ENCODE measurements at places on chromosomes 3 and 15.

- H3K27ac ChIP-seq: no peak overlapping the region
- no peak for DNase-seq
- H3K36me3 ChIP-seq: no peaks in the 10 kb centered on the region
- H3K4me3 ChIP-seq: no peak overlapping the region
Observed at GRCh38 chr15:85906640-85907039, 111.9 kb upstream of the KLHL25 start.

DNA sequence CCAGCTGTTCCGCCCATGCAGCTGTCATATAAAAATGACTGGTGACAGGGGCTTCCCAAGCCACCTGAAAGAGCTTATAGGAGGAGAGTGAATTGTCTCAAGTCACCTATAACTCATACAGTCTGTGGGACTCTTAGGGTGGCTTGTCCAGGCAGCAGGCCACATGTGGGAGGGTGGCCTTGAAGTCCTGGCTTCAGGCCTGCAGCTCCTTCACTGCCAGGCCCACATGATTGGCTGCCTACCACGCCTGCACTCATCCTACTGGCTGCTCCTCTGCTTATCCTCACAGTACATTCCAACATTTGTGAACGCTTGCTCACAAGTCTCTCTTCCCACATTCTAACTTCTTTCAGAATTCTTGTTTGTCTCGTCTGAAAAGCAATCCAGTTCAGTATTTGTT lies 41.1 kb upstream of the TIPARP start:
- H3K27me3 ChIP-seq: no peaks in the 10 kb centered on the region
- no peak for DNase-seq
- no peak overlapping the region for H3K4me3 ChIP-seq
- no peak overlapping the region for H3K27ac ChIP-seq
- H3K4me1 ChIP-seq: no peaks in the 10 kb centered on the region

DNA sequence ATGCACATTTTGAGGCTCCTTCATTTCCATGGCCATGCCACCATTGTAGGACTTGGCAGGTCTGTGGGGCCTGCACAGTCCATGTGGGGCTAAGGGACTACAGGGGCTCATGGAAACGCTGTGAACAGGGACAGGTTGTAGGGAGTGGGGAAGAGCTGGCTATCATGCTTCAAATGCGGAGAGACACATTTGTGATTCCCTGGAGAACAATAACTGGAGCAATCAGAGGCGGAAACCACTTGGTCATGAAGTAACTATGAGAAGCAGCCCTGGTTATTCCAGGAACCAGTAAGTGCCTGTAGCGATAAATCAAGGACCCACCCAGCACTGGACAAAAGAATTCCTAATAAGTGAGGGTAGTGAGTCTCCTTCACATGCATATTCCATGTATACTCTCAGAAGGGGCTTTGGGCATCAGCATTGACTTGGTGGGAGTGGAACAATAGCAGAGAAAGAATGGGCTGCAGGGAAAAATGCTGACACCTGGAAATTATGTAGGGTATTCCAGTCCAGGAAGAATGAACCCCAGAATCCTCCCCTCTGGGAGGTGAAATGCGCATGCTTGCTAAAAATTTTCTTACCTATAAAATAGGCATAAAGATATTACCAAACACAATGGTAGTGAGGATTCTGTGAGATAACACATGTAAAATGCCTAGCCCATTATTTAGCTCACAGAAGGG lies 251.4 kb upstream of the ROPN1 start:
- no peak overlapping the region for H3K27ac ChIP-seq
- no peaks in the 10 kb centered on the region for H3K27me3 ChIP-seq
- no peaks in the 10 kb centered on the region for H3K36me3 ChIP-seq

DNA sequence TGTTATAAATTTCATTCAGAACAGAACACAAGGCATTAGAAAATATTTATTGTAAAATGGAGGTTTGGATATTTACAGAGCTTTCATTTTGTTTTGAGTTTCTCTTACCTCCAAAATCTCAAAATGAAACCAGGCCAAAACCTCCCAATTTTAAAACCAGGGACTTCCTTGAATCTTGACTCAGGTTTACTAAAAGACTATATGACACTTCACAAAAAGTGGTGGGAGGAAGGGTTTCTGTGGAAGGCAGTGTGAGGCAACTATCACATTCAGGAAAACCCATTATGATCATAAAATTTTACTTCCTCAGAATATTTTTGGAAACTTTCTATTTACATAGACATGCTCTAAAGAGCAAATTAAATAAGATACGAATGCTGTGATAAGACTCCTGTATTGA lies 205.8 kb upstream of the EOMES start:
- DNase-seq: no peak
- H3K36me3 ChIP-seq: peaks cover 16% of the 10 kb centered on the region
- H3K4me3 ChIP-seq: no peak overlapping the region
- H3K27ac ChIP-seq: peak overlapping the region; percentile 62
- H3K4me1 ChIP-seq: peaks cover 56% of the 10 kb centered on the region

DNA sequence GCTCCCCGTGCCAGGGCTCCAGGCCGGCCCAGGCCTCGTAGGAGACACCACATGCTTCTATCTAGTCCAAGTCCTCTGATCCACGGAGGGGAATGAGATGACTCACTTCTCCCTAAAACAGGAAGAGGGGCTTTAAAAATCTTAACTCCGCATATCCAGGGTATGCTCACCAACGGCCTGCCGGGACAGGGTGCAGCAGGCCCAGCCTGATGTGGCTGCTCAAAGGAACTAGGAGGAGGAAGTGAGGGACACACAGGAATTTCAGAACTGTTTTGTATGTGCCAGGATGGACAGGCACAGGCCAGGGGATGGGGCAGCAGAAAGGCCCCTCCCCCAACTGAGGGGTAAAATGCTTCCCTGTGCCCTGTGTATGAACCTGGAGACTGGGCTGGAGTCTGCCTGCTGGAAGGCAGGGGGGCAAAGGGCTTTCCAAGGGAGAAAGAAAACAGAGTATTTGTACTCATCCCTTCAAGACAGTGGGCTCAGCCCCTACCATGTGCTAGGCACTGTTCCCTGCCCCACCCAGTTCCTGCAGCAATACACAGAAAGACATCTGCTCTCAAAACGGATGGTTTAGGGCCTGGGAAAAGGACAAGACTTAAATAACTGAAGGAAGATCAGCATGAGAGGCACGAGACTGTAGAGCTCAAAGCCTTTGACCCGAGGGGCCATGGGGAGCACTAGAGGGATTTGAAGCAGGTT lies 22.1 kb downstream of the CHDH start:
- peaks cover 17% of the 10 kb centered on the region for H3K36me3 ChIP-seq
- H3K27ac ChIP-seq: no peak overlapping the region
- H3K27me3 ChIP-seq: peaks cover 4% of the 10 kb centered on the region
- H3K4me1 ChIP-seq: peaks cover 28% of the 10 kb centered on the region

- H3K4me1 ChIP-seq: no peaks in the 10 kb centered on the region
- no peak overlapping the region for H3K4me3 ChIP-seq
- no peaks in the 10 kb centered on the region for H3K27me3 ChIP-seq
- DNase-seq: no peak
- H3K27ac ChIP-seq: no peak overlapping the region
Observed at GRCh38 chr3:36823806-36824205, 59.5 kb upstream of the DCLK3 start.

All from activated T-helper 2 cell treated with anti-CD3 and anti-CD28 coated beads, Interferon-gamma antibody, Interleukin-2, Interleukin-4, amounts not matched to agents 10 μg/mL and 5 μg/mL and 100 μg/mL, durations not matched to agents 14 hours and 24 hours and 36 hours (primary cell).